ENCODE measurements at places on chromosomes 13 and 19. TPM values are rescaled to one million over a fixed set of nuclear protein-coding genes. Genes with fewer than 3 reads are reported as not detected.

The THOP1 gene
- total RNA-seq = 157 TPM

The RDH8 gene
- not detected for total RNA-seq

The MICOS13 gene
- total RNA-seq = 49.4 TPM

The C19orf73 gene
- 1.5 TPM for total RNA-seq

The SIGLEC8 gene
- not detected for total RNA-seq

The NCCRP1 gene
- total RNA-seq = not detected

The DENND1C gene
- total RNA-seq = 61.2 TPM

The FLT3LG gene
- total RNA-seq = 61.2 TPM

The TPTE2 gene
- 0.27 TPM for total RNA-seq

The PRODH2 gene
- total RNA-seq = not detected

The PSG11 gene
- not detected for total RNA-seq
